ENCODE measurements at places on chromosomes 3 and 15.

DNA sequence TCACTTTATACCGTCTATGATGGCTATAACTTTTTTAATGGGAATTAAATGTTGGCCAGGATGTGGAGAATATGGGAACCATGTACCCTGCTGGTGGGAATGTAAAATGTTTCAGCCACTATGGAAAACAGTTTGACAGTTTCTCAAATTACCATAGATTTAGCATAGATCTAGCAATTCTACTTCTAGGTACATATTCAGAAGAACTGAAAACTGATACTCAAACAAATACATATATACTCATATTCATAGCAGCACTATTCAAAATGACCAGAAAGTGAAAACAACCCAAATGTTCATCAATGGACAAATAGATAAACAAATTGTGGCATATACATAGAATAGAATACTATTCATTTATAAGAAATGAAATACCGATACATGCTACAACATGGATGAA is 539.4 kb downstream of the IGSF11 start:
- no peak for DNase-seq

GRCh38 chr3:27696906-27697305 is 25.2 kb downstream of the EOMES start:
- DNase-seq, result no peak

DNA sequence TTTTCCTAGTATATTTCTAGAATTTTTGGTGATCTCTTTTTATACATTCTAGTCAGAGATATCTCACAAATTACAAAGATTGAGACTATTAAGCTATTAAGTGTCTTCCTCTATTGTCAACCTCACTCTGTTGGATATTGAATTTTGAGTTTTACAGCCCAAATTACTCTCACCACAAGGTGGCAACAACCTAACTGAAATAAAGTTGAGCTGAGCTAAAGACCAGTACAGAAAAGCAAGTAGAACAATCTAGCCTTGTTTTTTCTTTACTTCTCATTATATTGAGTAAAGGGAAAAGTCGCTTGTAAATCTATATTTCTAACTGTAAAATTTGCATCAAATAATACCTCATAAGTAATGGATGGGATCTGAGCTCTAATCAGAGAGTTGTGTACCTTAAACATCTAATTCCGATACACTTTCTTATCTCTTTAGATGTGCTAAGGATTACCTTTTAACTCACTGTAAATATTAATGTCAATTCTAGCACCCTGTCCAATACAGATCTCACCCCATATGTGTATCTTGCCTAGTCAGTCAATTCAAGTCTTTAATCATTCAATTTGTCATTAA is 13.6 kb upstream of the COMMD2 start:
- no peak for DNase-seq

DNA sequence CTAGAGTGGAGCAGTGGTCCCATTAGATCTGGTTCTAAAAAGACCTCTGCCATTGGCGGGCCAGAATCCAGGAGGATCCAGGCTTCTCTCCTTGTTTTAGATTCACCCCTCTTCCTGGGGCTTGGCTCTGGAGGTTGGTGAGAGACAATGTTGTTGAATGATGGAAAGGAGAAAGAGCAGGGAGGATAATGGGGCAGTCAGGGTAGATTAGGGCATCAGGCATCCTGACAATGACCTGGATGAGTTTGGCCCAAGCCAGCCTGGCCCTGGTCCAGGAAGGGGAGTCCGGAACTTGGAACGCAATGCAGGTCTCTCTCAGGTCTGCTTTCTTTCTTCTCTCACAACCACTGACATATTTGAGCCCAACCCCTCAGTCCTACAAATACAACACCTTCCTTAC is 260.1 kb upstream of the RASGRP1 start:
- DNase-seq, result no peak

DNA sequence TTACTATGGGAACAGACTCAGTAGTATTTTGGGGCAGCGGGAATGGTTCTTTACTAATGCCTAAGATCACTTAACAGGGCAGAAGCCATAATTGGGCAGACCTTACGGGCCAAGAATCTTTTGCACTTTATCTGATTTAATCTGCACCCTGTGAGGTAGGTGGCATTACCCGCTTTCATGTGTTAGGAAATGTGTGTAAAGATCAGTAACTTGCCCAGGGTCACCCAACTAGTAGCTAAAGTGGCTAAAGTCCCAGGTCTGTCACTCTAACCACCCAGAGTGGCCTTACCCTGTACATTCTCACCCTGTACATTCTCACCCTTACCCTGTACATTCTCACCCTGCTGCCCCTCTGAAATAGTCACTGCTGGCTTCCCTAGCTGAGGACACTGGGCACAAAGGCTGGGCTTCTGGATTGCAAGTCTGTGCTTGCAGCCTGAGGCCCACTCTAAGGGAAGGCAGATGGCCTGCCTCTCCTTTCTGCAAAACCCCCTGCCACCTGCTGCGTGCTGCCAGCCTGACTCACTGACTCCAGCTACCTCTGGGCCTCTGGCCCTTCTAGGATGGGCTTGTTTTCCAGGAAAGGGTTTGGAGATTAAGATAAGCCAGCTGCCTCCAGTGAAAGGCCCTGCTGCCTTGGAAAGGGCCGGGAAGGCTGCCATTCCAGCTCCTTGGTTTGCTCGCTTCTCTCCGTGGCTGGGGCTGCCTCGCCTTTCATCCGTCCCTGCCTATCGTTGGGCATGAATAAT is 37.5 kb upstream of the MYZAP start:
- no peak for DNase-seq

DNA sequence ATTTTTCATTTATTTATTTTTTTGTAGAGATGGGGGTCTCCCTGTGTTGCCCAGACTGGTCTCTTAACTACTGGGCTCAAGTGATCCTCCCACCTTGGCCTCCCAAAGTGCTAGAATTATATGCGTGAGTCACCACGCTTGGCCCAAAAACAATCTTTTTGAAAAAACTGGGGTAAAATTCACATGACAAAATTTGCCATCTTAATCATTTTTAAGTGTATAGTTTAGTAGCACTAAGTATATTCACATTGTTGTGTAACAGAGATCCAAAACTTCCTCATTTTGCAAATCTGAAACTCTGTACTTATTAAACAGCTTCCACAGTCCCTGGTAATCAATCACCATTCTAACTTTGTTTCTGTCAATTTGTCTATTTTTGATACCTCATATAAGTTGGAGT is 5.2 kb downstream of the SNX1 start:
- no peak for DNase-seq

DNA sequence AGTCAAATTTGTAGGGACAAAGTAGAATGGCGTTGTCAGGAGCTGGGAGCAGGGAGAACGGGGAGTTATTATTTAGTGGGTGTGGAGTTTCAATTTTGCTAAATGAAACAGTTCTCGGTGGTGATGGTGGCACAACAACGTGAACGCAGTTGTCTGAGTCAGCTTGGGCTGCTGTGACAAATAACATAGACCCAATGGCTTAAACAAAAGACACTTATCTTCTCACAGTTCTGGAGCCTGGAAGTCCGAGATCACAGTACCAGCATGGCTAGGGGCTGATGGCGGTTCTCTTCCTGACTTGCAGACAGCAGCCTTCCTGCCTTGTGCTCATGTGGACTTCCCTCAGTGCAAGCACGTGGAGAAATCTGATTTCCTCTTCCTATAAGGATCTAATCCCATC is 90.2 kb downstream of the CHSY1 start:
- DNase-seq, result no peak

DNA sequence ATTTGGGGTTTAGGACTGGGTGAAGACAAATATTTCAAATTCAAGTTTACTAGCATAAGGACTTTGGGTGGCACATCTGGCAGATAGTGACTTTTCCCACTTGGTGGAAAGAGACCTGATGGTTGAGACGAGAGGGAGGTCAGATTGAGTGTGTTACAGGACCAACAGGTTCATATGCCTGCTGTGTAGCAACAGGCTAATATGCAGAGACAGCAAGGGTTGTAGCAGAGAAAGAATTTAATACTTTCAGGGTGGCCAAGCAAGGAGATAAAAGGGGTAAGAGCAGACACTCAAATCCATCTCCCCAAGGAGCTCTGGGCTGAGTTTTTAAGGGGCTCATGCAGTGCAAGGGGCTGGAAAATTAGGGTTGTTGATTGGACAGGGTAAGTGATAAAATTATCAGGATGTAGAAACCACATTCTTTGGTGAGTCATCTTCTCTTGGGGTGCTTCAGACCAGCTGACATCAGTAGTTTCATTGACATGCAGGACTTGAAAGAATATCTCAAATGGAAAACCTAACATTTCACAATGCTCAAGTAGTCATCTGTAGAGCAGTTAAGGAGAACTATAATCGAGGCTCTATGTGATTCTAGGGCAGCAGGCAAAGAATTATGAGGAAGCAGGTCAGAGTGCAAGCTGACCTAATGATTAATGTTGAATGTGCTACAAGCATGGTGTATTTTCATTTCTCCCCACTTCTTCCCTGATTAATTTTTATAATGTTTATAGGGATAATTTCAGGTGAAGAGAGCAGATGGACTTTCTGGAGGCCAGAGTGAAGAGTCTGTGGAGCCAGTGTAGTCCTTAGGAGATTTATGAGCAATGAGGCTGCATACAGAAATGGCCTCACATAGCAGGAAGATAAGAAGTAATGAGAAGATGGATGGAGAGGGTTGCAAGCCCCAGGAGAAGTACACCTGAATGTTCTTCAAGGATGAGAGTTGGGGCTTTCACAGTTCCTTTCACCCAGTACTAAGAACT is 13.7 kb downstream of the FOXB1 start:
- DNase-seq, result no peak

DNA sequence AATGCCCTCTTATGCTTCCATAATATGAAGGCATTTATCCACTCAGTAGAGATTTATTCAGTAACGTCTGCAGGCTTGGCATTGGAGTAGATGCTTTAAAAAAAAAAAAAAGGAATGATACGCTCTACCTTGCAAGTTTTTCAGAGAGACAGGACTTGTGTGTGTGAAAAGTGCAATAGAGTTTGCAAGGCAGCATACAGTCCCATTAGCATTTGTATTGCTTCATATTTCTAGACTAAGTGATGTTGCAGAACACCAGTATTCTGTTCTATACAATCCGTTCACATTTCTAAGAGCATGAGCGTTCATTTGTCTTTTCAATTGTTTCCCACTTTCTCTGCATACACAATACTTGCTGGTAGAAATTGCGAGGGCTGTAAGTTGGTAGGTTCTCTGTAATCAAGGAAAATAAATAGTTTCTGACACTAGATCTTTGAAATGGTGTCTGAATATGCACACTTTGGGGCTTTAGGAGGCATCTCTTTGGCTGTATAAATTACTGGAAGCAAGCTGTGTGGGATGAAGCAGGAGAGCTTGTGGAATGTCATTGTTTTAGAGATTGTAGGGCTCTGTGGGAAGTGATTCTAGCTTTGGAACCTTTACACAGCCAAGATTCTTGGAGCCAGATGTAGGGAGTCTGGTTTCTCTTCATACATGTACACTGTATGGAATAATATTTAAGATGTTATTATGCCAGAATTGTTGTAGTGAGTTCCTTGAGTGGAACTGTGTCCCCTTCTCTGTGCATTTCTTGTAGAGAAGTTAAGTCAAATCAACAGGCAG is 262.7 kb downstream of the FEZF2 start:
- DNase-seq, result no peak

GRCh38 chr3:37986479-37987314 is 3.9 kb upstream of the VILL start:
- DNase-seq, result no peak

- DNase-seq, result no peak
These were observed 625.7 kb upstream of the LMCD1 start for GRCh38 chr3:7875925-7876324.

DNA sequence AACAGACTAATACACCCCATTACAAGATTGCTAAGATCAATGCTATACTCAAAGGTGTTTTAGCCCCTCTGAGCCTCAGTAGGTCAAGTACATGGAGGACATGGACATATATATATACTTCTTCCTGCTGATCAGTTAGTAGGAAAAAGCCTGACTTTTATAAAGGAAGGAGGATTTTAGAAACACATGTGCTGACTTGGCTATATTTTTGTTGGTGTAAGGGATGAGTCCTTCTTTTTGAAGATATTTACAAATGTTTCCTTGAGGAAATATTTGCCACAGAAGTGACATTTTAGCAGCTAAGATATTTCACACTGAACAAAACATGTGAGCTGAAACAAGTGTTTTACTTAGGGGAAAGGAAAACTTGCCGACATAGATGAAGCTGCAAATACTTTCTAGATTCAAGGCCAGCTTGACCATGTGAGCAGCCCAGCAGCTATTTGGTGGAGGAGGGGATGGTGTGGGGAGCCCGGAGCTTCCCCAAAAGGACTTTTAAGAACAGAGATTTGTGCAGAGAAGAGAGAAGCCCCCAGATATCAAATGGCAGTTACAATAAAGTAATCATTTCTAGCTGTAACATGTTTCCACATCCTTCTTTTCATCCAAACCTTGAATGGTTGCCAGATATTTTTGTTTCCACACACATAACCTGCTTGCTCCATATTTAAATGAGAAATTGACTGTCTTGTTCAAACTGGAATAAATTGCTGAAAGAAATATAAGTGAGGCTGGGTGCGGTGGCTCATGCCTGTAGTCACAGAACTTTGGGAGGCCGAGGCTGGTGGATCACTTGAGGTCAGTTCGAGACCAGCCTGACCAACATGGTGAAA is 111.7 kb upstream of the NR2F2 start:
- no peak for DNase-seq

DNA sequence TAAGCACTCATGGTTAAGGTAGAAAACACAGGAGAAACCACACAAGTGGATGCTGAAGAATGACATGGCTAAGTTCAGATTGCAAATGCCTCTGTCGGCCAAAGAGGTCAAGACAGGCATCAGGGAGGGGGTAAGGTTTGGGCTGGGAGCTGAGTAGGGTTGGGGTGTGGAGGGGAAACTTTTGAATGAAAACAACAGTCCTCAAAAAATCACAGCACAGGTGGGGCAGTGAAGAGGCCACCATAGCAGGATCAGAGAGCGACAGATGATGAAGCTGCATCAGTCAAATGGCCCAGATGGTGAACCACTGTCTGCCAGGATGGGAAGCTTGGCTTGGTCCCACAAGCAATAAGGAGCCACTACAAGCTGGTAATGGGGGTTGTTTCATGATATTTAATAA is 74.9 kb downstream of the ADCY5 start:
- DNase-seq, result no peak

DNA sequence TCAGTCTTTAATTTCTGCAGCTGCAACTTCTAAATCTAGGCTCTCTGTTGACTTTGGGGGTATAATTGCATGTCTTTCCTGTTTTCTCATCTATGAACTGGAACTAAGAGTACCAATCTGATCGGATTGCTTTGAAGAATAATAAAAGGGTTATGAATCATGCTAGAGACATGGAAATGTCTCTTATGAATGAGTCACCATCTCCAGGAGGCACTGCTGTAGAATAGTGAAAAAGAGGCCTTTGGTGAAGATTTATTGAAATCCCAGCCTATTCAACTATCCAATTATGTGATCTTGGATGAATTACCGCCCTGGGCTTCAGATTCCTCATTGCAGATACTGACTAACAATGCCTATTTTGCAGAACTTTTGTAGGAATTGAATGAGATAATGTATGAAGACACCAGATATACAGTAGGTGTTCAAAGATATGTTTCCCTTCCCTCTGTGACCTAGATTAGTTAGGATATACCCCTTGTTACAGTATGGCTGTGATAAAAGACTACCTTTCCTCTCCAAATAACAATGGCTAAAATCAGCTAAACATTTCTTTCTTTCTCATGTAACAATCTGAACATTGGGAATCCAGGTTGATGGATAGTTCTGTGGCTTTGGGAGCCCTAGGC is 11.5 kb upstream of the CMTM8 start:
- no peak for DNase-seq

Measured in left renal pelvis (tissue), 4 donors.